ENCODE measurements at places on chromosomes 2 and 18. TPM values are rescaled to one million over a fixed set of nuclear protein-coding genes. Genes with fewer than 3 reads are reported as not detected.

The EPB41L3 gene
- total RNA-seq, result 64.6 TPM

The PLA2R1 gene
- total RNA-seq, result 1.4 TPM

The DCDC2C gene
- not detected for total RNA-seq

The SDC1 gene
- 75.2 TPM for total RNA-seq

The MFSD6 gene
- 20.9 TPM for total RNA-seq

The C2orf15 gene
- not detected for total RNA-seq

The RNF152 gene
- 4.2 TPM for total RNA-seq

The ERICH2 gene
- total RNA-seq, result not detected

The ACMSD gene
- not detected for total RNA-seq

The PDE1A gene
- total RNA-seq, result not detected

The LOXL3 gene
- total RNA-seq, result 62.0 TPM

The OSR1 gene
- 0.06 TPM for total RNA-seq

The FHOD3 gene
- 17.8 TPM for total RNA-seq

The ICA1L gene
- 0.74 TPM for total RNA-seq

The SLC4A5 gene
- total RNA-seq, result not detected

The CCDC121 gene
- 0.74 TPM for total RNA-seq

The HOXD12 gene
- not detected for total RNA-seq

The REG3G gene
- not detected for total RNA-seq

The CABLES1 gene
- total RNA-seq, result 7.8 TPM

The ADI1 gene
- total RNA-seq, result 62.3 TPM

The CCDC148 gene
- 4.9 TPM for total RNA-seq

The PMAIP1 gene
- 47.8 TPM for total RNA-seq

The CAVIN2 gene
- 0.06 TPM for total RNA-seq

The CXCR1 gene
- total RNA-seq, result not detected

The SOS1 gene
- 6.6 TPM for total RNA-seq

The LIPG gene
- 32.6 TPM for total RNA-seq

The SFT2D3 gene
- 6.0 TPM for total RNA-seq

The SOX11 gene
- total RNA-seq, result 11.2 TPM

The FBLN7 gene
- total RNA-seq, result 0.68 TPM

The BOK gene
- 4.6 TPM for total RNA-seq

The IL1RN gene
- total RNA-seq, result not detected

The MYO5B gene
- total RNA-seq, result 3.1 TPM

The SRD5A2 gene
- total RNA-seq, result not detected

The MTLN gene
- 108 TPM for total RNA-seq

The TUBA3E gene
- total RNA-seq, result 1.0 TPM

The TMEM200C gene
- 1.3 TPM for total RNA-seq

The BCL11A gene
- 4.5 TPM for total RNA-seq

The TNFAIP6 gene
- total RNA-seq, result 3.2 TPM
